ENCODE measurements at places on chromosomes 5 and 9.

- DNase-seq, result no peak
Observed at GRCh38 chr9:15239816-15240215, 67.2 kb downstream of the TTC39B start.

GRCh38 chr5:159582756-159583541 lies 252.7 kb upstream of the IL12B start:
- DNase-seq, result no peak

DNA sequence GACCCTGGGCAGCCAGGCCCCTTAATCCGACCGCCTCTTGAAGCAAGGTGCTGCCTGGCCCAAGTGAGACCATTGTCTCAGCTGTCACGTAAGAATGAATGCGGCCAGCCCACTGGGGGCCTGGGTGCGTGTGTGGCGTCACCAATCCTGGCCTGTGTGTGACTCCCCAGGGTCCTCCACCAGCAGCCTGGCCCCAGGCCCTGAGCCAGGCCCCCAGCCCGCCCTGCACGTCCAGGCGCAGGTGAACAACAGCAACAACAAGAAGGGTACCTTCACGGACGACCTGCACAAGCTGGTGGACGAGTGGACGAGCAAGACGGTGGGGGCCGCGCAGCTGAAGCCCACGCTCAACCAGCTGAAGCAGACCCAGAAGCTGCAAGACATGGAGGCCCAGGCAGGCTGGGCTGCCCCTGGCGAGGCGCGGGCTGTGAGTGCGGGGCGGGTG lies 124.2 kb downstream of the WNK2 start:
- no peak for DNase-seq

DNA sequence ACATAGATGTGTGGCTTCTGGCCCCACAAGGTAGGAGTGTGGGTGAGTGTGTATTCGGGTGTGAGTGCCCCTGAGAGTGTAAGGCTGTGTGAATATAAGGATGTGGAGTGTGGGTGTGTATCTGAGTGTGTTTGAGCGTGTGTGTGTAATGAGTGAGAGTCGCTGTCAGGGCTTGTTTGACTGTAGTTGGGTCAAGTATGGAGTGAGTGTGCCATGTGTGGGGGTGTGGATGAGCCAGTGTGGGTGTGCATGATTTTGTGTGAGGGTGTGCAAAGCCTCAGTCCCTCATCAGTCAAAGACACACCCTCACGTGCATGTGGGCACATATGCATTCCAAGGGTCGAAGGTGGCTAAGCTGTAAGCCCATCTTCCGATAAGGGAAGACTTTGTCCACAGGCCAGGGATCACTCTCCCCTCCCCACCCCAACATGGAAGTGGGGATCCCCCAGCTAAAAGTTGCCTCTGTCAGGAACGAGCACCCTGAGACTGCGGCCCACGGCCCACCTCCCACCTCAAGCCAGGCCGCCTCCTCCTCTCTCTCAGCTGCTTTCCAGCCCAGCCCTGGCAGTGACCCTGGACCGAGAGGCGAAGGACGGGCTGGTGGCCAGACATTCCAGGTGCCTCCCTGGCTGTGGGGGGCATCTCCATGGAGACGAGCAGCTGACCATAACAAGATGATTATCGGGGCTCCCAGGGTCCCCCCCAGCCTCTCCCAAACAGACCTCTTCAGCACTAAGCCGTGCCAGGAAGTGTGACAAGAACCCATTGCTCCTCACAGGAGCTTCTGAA lies 12.9 kb downstream of the AQP3 start:
- DNase-seq, result no peak

DNA sequence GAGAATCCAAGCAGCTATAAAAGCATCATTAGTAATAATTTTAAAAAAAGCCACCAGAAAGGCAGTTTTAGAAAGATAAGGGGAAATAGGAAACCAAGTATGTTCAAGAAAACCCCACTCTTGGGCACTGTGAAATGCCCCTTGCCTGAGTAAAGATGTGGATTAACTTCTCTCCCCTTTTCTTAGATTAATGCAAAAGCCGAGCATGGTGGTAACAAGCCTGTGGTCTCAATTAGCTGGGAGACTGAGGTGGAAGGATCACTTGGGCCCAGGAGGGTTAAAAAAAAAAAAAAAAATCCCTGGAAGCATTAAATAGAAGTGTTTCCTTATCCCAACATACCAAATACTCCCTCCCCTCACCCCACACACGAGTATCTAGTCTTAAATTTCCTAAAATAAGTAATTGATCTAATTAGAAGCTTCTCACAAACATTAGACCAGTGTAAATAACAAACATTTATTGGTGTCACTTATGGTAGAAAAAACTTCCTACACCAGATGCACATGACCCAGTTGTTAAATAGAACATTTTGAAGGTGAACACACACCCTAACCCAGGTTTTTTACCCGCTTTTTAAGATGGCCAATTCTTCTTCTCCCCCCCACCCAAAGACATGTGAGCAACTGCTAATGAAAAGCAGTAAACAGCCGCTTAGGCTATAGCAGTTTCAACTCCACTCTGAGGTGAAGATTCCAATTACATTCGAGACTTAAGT lies 5.2 kb downstream of the HSPA5 start:
- DNase-seq, result no peak

GRCh38 chr5:54541823-54542783 lies 24.5 kb downstream of the SNX18 start:
- DNase-seq, result no peak

- DNase-seq, result no peak
Observed at GRCh38 chr5:33530183-33531036, 89.6 kb downstream of the TARS1 start.

GRCh38 chr5:129398026-129398678 lies 61.9 kb upstream of the ADAMTS19 start:
- no peak for DNase-seq

GRCh38 chr5:139783436-139783965 lies 12.1 kb upstream of the PSD2 start:
- no peak for DNase-seq

DNA sequence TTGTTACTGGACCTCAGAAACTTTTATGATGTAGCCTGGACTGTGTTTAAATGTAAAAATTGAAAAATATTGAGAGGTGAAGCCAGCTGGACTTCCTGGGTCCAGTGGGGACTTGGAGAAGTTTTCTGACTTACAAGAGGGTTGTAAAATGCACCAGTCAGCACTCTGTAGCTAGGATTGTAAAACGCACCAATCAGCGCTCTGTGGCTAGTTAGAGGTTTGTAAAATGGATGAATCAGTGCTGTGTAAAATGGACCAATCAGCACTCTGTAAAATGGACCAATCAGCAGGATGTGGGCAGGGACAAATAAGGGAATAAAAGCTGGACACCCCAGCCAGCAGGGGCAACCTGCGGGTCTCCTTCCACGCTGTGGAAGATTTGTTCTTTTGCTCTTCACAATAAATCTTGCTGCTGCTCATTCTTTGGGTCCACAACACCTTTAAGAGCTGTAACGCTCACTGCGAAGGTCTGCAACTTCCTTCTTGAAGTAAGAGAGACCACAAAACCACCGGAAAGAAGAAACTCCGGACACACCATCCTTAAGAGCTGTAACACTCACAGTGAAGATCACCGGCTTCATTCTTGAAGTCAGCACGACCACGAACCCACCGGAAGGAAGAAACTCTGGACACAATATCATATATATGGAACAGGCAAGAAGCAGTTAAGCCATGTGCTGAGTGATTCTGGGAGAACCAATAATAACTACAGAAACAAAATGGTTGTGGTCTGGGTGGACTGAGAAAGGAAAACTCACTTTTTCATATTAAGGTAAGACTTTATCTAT lies 201.3 kb downstream of the GABRG2 start:
- DNase-seq, result no peak

GRCh38 chr5:153969563-153969895 lies 69.2 kb downstream of the FAM114A2 start:
- no peak for DNase-seq

DNA sequence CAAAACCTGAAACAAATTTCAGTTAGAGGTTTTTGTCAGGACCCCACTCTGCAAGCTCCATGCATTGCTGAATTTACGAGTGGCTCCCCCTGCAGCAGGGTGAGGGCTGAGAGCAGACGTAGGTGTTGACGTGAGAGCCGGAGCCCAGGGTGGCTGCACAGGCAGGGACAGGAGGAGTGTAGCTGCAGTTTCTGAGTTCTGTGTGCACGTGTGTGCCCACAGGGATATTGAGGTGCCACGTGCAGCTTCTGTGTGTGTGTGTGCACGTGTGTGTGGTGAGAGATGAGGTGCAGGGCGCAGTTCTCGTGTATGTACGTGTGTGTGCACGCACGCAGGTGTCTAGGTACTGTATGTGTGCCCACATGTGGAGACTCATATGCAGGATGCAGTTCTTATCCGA lies 14.6 kb downstream of the PLEKHG4B start:
- no peak for DNase-seq

DNA sequence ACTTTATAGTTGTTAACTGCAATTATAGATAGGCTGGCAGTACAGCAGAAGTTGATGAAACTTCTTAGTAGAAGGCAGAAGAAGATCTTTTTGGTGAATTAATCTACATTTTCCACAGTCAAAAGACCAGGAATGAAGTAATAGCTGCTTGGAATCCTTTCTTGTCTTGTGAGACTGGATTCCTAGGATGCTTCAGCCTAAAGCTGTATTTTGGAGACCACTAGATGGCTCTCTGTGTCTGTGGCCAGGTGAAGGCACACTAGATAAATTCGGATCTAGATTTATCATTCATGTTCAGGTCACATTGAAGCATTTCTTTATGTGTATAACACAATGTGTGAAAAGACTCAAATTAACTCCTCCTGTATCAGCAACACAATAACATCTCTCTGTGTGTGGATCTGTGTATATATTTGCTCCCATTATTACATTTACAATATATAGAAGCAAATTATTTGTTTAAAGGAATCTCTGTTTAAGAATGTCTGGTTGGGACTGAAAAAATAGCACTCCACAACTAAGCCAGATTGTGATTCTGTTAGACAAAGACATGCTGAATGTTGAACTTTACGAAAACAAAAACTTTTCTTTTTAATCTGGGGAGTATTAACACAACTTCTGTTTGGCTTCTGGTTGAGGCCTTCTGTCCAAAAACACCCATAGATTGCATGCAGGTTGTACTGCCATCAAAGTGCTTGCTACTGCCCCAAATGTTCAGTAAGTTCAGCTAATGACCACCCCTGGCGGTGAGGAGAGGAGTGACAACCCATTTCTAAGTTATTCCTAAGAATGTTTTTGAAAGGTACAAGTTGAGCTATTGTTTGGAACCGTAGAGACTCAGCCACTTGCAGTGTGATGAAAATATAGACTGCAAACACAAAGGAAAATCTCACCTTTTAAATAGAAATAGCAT lies 10.6 kb downstream of the GRIN3A start:
- DNase-seq, result no peak

DNA sequence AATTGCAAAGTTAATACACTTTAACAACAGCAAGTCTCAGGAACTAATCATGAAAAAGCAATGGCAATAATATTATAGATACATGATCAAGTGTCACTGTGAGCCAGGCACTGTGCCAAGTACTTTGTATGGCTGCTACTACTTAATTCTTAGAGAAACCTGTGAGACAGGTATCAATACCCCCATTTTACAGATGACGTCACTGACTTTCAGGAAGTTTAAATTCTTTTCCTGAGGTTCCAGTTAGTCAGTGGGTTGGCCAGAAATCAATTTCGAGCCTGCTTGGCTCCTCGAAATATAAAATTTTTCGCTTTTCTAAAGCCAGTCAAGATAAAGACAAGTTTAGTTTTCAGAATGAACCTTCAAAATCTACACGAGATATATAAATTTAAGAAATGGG lies 130.3 kb downstream of the SLC12A2 start:
- no peak for DNase-seq

DNA sequence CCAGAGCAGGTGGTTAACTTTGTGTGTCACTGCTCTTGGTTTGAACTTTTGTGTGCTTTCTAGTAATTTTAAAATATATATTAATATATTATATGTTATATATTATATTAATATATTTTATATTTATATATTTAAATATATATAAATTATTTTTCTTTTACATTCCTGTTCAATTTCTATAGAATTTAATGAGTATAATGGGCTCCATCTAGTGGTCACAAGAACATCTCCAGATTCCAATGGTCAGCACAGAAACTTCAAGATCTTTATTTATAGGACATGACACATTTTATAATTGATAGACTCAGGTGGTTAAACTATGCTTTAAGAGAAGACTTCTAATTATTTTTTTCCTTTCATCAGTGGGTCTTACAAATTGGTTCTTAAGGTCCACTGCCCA lies 39.1 kb downstream of the COL23A1 start:
- no peak for DNase-seq

DNA sequence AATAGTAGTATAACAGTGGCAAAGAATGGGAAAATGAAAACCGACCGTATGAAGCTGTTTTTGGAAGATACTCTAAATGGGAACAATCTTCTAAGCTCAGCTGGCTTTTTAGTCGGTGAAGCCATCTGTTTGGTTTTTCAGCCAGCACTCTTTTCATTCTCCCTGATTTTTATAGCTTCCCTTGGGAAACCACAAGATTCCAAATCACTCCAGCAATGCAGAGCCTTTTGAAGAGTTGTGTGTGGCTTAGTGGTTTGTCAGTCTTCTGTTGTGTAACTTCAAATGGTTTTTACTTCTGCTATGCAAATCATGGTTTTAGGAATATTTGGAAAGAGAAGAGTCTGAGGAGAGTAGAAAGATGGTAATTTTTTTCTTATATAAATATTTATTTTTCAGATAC lies 180.7 kb downstream of the KDM4C start:
- no peak for DNase-seq

- DNase-seq, result no peak
Observed at GRCh38 chr9:36146651-36147050, 10.1 kb downstream of the GLIPR2 start.

DNA sequence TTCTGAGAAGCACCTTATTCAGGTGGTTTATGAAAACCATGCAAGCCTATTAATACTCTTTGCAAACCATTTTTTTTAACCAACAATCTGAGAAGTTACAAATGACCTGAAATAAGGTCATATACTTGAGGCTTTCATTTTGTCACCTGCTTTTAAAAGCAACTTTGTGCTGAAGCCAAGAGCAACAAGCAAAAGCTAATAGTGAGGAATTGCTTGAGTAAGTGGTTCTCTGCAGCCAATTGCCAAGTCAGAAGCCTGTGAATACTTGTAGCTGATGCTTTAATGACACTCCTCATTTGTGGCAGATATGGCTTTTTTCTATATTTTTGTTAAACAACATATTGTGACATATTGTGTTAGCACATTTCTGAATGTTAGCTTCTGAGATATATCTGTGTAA lies 126.7 kb upstream of the ZNF608 start:
- no peak for DNase-seq

DNA sequence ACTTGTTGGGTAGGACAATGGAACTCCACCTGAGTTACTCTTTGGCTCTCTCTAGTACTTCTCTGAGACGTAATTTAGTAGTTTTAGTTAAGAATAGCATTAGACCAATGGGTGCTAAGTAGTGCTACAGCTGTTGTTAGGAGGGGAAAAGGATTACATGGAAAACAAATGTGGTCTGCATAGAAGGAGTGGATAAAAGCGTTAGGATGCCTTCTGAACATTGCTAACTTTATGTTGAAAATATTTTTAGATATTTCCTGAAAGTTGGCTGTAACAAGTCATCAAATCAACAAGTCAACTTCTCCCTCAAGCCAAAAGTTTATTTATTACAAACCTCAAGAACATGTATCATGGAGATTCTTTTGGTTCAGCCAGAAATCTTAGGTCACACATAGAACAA lies 409.5 kb upstream of the MEF2C start:
- DNase-seq, result no peak

GRCh38 chr5:139797856-139798510 lies 2.4 kb downstream of the PSD2 start:
- DNase-seq, result no peak

Measured in cerebellar nuclear complex (tissue), 1 donor.